ENCODE measurements at places on chromosomes 16 and 17.

GRCh38 chr17:46732160-46732559 lies 86.3 kb downstream of the WNT3 start:
- DNase-seq: no peak

- DNase-seq: no peak
Measured at GRCh38 chr17:20010099-20010863, 1.1 kb downstream of the SPECC1 start.

GRCh38 chr16:3513892-3514583 lies 13.2 kb downstream of the CLUAP1 start:
- no peak for DNase-seq

- no peak for DNase-seq
Measured at GRCh38 chr17:753418-753817, 1.4 kb upstream of the GEMIN4 start.

- DNase-seq: no peak
Measured at GRCh38 chr16:90077757-90078578, 837 bp upstream of the PRDM7 start.

DNA sequence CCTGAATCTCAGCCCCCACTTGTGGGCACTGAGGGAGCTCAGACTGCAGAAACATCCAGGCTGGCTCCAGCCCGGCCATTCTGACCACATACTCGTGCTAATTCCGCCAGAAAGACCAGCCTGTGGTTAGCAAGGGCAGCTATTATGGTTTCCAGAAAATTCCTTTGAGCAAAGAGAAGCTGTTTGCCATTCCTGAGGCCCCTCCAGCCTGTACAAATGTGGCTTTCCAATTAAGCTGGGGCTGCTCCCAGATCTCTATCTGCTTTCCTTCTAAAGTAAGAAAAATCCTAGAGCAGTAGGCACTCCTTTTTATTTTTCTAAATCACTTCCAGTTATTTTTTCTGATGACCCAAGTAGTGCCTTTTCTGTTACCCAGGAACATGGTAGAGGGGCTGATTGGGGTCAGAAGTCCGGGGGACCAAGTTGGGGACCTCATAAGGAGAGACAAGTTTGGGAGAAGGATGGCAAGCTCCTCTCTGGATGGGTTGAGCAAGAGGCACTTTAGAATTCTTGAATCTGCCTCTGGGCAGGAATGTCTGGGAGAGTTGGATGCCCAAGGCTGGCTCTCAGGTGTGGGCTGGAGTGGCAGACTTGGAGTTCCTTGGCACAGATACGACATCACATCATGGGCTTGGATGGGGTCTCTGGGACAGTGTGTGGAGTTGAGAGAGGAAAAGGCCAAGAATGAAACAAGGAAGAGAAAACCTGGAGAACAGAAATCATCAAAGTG lies 83.3 kb upstream of the TNRC6C start:
- no peak for DNase-seq

DNA sequence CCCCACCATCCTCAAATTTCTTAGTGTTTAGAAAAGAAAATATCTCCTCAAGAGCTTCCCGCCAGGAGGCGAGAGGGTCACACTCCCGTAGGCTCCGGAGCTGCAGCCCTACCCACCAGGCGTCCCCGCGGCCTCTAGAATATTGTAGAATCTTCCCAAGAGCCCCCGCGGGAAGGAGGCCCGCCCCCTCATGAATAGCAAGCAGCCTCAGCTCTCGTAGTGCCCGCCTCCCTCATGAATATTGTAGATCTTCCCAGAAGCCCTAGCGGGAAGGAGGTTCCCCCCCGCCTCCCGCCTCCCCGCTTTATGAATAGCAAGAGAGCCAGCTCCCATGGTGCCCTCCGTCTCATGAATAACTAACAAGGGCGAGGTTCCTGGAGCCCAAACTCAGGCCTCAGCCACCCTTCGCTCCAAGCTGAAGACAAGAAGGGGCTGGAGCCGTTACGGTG lies at the start of gene FBXO47:
Gene FBXO47, minus strand, starts transcription at position 114 of the 449 bp plus-strand sequence. CDS start 4,378 bp downstream, outside the sequence.
- DNase-seq: peak; percentile 56

DNA sequence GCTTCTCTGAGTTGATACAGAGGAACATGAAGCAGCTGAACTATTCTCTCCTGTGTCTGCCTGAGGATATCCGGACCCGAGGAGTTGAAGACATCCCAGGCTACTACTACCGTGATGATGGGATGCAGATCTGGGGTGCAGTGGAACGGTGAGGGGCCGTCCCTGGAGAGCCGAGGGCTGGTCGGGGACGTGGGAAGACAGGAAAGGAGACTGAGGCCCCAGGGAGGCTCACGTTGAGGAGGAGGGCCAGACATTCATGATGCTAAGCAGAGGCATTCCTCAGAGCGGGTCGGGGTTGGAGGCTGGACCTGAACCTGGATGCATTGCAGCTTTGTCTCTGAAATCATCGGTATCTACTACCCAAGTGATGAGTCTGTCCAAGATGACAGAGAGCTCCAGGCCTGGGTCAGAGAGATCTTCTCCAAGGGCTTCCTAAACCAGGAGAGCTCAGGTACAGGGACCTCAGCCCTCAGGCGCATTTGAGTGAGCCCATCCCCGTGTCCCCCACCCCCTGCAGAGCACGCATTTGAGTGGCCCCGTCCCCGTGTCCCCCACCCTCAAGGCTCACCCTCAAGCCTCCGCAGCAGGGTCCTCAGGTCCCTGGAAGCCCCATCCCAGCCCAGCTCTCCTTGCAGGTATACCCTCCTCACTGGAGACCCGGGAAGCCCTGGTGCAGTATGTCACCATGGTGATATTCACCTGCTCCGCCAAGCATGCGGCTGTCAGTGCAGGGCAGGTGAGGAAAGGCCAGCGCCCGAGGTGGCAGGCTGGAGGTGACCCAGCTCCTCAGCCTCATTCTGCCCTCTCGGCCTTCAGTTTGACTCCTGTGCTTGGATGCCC lies 8.3 kb downstream of the ALOX15B start:
- no peak for DNase-seq

DNA sequence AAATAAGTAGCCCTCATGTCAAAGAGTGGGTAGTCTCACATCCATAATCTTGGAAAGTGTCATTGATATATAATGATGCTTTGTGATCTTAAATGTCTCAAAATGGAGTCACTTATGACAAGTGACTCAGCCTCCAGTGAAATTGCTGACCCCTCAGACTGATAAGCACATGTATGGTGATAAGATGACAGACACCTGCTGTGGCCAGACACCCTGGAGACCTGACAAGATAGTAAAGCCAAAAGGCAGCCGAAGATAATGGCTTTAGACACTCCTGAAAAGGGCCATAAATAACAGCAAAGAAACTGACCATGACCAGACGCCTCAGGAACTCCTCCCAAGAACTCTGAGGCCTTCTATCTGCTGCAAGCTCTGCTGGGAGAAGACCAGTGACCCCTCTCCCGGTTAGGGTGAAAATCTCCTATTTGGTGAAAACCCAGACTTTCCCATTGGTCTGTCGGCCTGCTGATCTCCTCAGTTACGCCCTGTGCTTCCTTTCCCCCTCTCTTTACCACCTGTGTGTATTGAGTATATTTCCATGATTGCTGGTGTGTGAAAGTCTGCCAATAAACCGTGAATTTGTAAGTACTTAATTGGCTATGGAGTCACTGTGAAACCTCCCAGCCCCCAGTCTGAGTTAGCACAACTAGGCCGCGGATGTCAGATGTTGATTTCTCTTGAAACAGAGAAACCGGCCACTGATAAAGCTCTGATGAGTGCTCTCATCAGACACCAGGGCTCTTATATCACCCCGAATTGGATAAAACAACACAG lies 226.7 kb upstream of the MYOCD start:
- DNase-seq: no peak

GRCh38 chr16:53761962-53762703 lies 58.2 kb downstream of the FTO start:
- no peak for DNase-seq

- DNase-seq: no peak
Measured at GRCh38 chr17:66786107-66786506, 48.8 kb upstream of the CACNG5 start.

GRCh38 chr16:56382459-56382858 lies 42.9 kb downstream of the AMFR start:
- no peak for DNase-seq

GRCh38 chr16:67658849-67659674 lies 998 bp downstream of the ACD start:
- DNase-seq: no peak

DNA sequence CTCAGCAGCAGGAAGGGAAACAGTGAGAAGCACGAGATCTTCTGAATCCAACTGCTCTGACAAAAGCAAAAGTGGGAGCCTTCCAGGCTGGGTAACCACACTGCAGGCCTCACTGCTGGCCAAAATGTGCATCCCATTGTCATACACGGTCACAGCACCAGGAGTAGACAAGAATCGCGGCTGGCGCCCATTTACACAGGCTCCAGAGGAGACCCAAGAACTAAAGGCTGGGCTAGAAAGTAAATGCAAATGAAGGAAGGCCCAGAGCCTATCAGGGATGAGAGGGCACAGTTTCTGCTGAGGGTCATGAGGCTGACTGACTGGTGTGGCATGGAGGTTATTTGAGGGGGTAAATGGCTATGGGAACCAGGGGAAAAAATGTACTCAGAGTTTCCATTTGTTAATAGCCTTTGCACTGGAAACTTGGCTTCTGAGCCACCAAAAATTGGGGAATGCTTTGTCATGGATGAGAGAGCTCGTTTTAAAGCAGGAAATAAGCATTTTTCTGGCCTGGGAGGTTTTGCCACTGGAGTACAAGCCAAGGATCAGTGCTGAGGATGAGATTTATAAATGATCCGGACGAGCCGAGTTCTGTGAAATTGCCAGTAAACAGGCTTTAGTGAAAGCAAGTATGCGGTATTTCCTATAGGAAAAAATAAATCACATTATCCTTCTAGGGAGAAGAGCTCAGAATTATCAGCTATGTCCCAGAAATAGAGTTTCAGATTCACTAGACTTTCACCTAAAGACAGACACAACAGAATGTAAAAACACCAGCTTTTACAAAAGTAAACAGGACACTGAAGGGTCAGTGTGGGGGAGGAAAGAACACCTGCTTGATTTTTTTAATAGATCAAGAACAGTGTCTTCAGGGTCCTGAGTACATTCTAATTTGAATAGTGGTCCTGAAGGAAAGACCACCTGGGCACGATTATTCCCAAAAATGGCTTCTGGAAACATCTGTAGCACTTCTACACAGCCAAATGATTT lies 66.9 kb upstream of the GSG1L start:
- no peak for DNase-seq

GRCh38 chr16:82384017-82384416 lies 214.0 kb upstream of the MPHOSPH6 start:
- DNase-seq: no peak

GRCh38 chr17:65198653-65199382 lies 61.6 kb downstream of the RGS9 start:
- DNase-seq: no peak

GRCh38 chr17:76383546-76384221 lies 725 bp upstream of the SPHK1 start:
- DNase-seq: no peak

DNA sequence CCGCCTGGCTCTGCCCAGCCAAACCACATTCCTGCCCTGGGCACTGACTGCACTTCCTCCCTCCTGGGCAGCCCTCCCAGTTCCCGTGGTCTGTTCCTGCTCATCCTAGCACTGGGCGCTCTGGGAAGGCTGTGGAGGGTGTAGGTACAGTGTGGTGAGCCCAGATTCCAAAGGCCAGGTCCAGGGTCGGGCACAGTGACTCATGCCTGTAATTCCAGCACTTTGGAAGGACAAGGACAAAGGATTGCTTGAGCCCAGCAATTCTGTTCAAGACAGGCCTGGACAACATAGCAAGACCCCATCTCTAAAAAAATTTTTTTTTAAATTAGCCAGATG lies 30.6 kb downstream of the C16orf74 start:
- DNase-seq: no peak

- no peak for DNase-seq
Measured at GRCh38 chr17:12815642-12816141, 26.4 kb downstream of the ARHGAP44 start.

GRCh38 chr16:86844695-86845094 lies 266.3 kb downstream of the FOXL1 start:
- DNase-seq: no peak

DNA sequence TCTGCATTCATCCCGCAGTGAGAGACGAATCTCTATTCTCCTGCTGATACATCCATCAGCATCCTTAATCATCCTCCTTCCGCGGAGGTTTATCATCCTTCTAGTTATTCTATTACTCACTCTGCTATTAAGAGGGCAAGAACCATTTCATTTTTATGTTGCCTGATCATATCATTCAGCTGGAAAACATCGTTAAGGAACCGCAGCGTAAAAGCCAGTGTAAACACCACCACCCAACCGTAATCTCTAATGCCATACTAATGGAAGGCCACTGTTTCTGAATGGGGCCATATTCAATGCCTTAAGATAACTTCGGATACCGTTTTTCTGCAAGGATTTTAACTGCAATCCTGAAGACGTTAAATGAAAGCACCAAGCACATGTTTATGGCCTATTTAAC lies 36.7 kb upstream of the ERCC4 start:
- DNase-seq: no peak

DNA sequence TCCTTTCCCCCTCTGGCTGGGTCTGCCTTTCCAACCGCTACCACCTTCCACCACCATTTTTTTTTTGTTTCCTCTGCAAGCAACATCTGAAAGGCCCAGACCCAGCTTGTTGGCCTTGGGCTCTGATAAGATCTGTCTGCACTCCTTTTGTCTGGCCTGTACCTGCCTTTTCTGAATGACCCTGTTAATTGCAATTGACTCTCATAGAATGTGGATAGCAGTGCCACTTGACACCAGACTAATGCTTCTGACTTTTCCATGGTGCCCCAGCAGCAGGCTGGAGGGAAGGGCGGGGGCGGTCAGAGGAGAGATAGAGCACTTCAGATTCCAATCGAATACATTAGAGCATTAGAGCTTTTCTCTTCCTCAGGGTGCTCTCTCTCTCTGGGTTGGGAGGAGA lies 538.9 kb downstream of the WWOX start:
- no peak for DNase-seq

GRCh38 chr17:74924250-74924948 lies at the start of gene OTOP2:
OTOP2 (plus strand) TSS chr17:74924273; CDS start chr17:74924633, 360 bp downstream.
- DNase-seq: no peak

DNA sequence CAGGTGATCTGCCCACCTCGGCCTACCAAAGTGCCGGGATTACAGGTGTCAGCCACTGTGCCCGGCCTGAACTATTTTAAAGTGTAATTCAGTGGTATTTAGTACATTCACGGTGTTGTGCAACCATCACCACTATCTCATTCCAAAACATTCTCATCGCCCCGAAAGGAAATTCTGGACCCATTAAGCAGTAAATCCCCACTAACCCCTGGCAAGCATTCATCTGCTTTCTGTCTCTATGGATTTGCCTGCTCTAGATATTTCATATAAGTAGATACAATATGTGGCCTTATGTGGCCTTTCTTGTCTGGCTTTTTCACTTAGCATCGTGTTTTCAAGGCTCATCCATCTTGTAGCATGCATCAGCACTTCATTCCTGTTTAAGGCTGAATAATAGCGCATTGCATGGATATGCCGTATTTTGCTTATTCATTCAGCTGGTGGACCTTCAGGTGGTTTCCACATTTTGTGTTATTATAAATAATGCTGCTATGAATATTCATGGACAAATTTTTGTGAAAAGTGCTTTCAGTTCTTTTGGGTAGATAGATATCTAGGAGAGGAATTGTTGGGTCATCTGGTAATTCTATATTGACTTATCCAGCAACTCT lies 8.4 kb upstream of the HERPUD1 start:
- DNase-seq: no peak

- DNase-seq: no peak
Measured at GRCh38 chr17:29958947-29959657, 17.7 kb downstream of the EFCAB5 start.

- no peak for DNase-seq
Measured at GRCh38 chr17:63531022-63531965, 8.1 kb downstream of the KCNH6 start.

All from stimulated activated CD8-positive, alpha-beta memory T cell treated with anti-CD3 and anti-CD28 coated beads, Interleukin-7, amount 100 ng/mL, for 24 hours (primary cell).